EL (cell line): ENCODE measurements at places on chromosomes 4 and X.

- no peak for DNase-seq
These were observed 516.8 kb downstream of the SMARCA1 start for GRCh38 chrX:129006491-129006890.

DNA sequence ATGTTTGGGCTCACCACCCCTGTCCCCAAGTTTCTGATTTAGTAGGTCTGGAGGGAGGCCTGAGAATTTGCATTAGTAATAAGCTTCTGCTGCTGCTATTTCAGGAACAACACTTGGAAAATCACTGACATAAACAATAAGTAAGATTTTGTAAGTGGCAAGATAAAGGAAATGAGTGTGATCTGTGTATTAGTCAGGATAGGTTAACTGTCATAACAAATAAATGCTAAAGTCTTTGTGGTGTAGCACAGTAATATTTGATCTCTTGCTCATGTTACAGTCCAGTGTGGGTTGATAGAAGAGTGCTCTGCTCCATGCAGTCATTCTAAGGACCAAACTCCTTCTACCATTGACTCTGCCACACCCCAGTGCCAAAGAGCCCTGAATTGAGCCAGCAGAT lies 67.0 kb downstream of the NHS start:
- DNase-seq = peak; percentile 50

DNA sequence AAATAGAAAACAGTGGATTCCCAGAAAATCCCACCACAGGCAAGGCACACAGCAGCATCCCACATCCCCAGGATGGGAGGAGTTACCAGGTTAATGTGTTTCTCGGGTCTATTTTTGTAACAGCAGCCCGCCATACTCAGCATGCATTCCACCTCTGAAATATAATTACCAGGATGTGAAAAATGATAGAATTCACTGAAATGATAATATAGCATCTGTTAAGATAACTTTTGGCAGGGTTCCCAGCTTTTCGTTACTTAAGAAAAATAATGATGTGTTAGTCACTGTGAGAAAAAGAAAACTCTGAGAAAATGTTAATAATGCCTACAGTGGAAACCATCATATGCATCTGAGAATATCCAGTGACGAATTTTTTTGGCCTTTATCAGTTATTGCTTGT lies 87.1 kb downstream of the VCX2 start:
- DNase-seq = peak; percentile 23

DNA sequence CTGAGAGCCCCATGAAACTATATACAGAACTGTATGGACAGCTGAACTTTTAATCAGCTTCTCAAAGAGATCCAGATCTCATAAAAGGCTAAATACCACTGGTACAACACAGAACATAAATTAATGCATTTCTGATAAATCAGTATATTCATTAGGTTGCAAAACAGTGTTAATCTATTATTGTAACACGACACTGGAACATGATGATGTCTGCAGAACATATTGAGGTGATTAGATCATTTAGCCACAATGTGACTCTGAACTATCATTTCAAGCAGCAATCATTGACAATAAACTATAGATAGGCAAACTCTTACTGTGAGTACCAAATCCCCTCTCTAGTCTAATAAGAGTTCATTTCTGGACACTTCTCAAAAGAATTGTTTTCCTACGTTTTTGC lies 50.3 kb downstream of the GASK1B start:
- peak; percentile 8 for DNase-seq

- peak; percentile 8 for DNase-seq
These were observed 282.2 kb downstream of the GUCY2F start for GRCh38 chrX:109199726-109200125.
